Activated CD4-positive, alpha-beta T cell treated with anti-CD3 and anti-CD28 coated beads, Interleukin-2, amount 50 U/mL, for 16 hours (primary cell): ENCODE measurements at places on chromosomes 4 and X.

- no peak for DNase-seq
Measured at GRCh38 chr4:31037703-31038102, 317.5 kb downstream of the PCDH7 start.

GRCh38 chr4:75007891-75008290 is 75.0 kb downstream of the PARM1 start:
- no peak for DNase-seq

GRCh38 chr4:23135792-23136645 is 443.3 kb downstream of the GBA3 start:
- peak; percentile 33 for DNase-seq

DNA sequence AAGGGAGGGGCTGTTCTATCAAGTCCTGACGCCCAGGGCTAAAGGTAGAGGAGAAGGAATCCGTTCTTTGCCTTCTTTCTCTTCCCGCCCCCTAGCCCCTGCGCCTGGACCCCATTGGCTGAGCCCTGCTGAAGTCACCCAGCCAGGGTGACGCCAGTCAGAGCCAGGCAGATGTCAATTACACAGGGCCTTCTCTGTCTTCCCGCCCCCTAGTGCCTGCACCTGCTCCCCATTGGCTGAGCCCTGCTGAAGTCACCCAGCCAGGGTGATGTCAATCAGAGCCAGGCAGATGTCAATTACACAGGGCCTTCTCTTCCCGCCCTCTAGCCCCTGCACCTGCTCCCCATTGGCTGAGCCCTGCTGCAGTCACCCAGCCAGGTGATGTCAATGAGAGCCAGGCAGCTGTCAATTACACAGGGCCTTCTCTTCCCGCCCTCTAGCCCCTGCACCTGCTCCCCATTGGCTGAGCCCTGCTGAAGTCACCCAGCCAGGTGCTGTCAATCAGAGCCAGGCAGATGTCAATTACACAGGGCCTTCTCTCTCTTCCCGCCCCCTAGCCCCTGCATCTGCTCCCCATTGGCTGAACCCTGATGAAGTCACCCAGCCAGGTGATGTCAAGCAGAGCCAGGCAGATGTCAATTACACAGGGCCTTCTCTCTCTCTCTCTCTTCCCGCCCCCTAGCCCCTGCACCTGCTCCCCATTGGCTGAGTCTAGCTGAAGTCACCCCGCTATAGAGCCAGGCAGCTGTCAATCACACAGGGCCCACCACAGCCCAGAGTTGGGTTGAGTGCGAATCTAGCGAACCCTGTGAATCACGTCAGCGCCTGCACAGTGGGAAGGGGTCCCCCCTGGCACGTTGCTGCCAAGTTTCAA is 46.4 kb downstream of the ASMT start:
- peak; percentile 96 for DNase-seq

DNA sequence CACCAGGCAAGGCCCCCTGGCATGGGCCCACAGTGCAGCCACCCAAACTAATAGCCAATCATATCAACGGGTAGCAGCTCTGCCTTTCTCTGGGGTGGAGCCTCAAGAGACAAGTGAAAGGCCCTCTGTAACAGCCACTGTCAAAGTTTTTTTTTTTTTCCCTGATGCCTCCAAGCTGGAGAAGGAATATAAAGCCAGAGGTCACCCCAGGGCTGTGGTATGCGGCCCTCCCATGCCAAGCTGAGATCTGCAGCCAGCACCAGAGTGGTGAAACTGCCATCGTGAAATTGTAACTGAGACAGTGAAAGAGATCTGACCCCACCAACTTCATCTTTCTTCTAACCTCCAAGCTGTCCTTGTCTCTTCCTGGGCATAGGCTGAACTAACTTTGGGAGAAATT is 407.0 kb downstream of the KLHL4 start:
- DNase-seq: no peak

GRCh38 chrX:39760930-39761329 is 336.8 kb downstream of the BCOR start:
- DNase-seq: peak; percentile 12

DNA sequence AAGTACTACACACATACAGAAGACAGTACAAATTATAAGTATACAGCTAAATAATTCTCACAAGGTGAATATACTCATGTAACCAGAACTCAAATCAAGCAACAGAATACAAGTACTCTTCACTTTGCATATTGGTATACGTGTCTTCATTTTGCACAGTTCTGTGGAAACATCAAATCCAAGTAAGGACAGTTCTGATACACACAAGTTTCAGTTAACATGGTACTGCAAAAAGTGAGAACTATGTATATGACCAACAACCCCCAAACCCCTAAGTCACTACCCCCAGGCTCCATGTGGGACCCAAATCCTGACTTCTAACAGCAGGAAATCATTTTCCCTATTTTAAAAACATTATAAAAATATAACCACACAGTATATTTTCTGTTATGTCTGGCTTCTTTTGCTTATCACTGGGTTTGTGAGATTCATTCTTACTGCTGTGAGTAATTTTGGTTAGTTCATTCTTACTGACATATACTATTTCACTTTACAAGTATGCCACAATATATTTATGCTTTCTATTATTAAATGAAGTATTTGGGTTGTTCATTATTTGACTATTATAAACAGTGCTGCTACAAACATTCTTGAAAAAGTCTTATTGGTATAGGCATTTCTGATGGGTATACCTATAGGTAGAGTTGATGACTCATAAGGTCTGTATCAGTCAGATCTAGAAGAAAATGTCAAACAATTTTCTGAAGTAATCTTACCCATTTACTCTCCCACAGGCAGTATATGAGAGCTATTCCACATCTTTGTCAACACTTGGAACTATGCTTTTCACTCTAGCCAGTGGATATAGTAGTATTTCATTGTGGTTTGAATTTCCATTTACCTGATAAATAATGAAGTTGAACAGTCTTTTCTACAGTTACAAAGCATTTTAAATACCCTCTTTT is 47.0 kb downstream of the SCLT1 start:
- peak; percentile 45 for DNase-seq

DNA sequence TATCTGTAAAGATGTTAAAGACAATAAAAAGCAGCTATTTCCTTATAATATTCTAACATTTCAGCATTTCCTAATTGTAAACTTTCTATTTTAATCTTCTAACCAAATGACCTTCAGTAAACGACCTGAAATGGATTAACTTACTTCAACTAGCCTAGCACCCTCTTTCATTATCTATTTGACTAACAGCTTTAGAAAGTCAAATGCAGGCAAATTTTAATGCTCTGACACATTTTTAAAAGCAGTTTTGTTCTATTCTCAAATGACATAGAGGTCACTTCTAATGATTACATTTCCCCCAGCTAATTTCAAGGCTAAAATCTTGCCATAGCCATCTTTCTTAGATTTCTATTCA is 41.9 kb downstream of the SLC7A11 start:
- no peak for DNase-seq

DNA sequence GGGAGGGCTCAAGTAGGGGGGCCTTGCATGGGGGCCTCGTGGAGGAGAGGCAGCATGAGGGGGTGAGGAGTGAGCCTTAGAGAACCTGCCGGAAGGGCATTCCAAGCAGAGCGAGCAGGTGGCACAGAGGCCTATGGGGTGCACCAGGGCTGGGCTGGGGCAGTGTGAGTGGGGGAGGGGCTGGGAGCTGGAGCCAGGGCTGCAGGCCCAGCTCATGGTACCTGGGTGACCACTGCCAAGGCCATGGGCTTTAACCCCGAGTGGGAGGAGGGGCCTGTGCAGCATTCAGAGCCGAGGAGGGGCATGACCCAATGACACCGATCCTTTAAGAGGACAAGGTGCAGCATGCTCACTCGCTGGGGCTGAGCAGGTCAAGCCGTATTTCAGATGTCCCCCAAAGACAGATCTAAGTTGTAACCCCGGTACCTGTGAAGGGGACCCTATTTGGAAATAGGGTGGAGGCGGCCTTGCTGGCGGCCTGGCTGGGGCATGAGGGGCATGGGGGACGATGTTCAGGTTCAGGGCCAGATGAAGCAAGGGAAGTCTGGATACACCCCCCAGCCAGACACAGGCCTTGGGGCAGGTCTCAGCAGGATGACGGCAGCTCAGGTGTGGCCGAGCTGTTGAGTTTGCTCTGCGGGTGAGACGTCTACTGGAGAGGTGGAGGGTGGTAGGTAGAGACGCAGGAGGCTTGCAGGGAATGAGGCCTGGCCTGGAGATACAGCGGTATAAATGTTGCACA is 137.0 kb downstream of the CPZ start:
- DNase-seq: no peak

DNA sequence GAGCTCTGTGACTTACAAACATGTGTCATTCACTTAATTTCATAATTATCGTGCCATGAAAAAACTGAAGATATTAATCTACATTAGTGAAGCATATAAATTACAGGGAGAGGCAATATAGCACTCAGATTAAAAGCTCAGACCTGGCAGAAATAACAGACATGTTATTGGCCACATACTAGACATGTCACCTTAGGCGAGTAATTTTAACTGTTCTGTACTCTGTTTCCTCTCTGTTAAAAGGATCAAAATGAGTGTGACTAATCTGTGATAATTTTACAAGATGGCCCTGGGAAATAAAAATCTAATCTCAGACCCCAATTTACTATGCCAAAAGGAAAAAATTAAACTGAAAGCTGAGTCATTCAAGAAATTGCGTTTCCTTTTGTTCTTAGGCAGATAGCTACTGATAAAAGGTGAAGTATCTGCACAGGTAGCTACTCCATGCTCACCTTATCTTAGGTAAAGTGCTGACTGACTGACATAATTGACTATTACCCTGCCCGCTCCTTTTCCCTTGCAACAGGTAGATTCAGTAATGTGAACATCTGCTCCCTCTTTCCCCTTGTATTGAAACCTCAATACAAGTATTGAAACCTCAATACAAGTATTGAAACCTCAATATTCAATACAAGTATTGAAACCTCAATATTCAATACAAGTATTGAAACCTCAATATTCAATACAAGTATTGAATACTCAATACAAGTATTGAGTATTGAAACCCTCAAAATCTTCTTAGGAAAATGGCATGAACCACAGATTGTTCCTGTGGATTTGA is 33.2 kb downstream of the RELL1 start:
- DNase-seq: peak; percentile 10

GRCh38 chrX:153366878-153367538 is 33.1 kb downstream of the ZNF275 start:
- no peak for DNase-seq

DNA sequence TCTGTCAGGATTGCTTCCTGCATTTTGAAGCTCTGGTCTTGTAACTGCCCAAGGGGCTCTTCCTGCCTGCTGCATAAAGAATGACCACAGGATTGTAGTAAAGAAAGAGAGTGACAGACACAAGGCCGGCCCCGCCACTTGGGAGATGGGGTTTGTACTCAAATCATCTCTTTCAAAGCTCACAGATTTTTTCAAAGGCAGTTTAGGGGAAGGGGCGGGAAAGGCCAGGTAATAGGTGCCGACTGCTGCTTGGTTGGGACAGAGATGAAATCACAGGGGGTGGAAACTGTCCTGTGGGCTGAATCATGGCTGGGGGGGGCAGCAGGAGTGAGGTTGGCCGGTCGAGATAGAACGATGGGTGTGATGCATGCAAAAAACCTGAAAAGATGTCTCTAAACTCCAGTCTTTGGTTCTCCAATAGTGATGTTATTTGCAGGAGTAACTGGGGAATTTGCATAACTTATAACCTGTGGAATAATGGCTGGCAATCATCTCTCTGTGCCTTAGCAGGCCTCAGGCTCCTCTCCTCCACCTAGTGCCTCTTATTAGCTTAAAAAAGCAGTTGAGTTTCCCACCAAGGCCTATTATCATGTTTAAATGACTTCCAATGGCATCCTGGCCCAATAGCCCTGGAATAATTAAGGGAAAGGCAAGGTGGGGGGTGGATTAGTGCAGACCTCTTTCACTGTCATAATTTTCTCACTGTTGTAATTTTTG is 778.4 kb upstream of the FRG1 start:
- no peak for DNase-seq

DNA sequence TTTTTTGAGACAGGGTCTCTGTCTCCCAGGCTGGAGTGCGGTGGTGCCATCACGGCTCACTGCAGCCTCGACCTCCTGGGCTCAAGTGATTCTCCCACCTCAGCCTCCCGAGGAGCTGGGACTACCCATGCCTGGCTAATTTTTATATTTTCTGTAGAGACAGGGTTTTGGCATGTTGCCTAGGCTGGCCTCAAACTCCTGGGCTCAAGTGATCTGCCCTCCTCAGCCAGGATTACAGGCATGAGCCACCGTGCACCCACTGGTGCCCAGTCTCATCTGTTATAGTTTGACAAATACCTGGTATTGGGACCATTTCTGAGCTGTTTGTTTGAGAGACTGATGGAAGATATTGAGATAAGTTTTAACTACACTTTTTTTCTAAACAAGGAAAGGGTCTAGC is 57.5 kb upstream of the SMIM10 start:
- no peak for DNase-seq

- DNase-seq: no peak
Measured at GRCh38 chr4:88747351-88747750, 49.7 kb upstream of the NAP1L5 start.
